NK-92 treated with Interleukin-12 subunit alpha and Interleukin-12 subunit beta, amount 100 ng/mL, for 24 hours (cell line): ENCODE measurements at places on chromosomes 2 and 18.

- DNase-seq = no peak
Measured at GRCh38 chr18:48787203-48788151, 163.3 kb downstream of the SMAD7 start.

GRCh38 chr2:229780856-229781773 is 66.8 kb upstream of the DNER start:
- DNase-seq = no peak

- DNase-seq = no peak
Measured at GRCh38 chr2:143282684-143283083, 153.5 kb downstream of the ARHGAP15 start.

DNA sequence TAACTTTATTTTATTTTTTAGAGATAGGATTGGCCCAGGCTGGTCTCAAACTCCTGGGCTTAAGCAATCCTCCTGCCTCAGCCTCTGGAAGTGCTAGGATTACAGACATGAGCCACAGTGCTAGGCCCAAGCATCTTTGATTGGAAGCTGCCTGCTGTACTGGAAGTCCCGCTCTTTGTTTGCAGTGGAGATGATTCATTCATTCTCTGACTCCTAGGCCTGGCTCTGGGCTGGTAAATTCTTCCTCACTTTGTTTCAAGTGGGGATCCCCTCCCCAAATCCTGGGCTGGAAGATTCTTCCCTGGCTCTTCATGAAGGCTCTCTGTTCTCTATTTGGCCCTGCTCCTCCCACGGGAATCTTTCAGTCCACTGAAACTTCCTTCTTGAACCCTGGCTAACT is 81.9 kb downstream of the NEURL3 start:
- no peak for DNase-seq

- DNase-seq = no peak
Measured at GRCh38 chr2:27086724-27087593, at the start of gene KHK. Gene KHK (plus strand): TSS chr2:27086772. CDS start chr2:27087260, 488 bp downstream.

- no peak for DNase-seq
Measured at GRCh38 chr2:46385786-46386577, 88.8 kb downstream of the EPAS1 start.
